Brain pericyte (primary cell): ENCODE measurements at places on chromosomes 13 and 19.

DNA sequence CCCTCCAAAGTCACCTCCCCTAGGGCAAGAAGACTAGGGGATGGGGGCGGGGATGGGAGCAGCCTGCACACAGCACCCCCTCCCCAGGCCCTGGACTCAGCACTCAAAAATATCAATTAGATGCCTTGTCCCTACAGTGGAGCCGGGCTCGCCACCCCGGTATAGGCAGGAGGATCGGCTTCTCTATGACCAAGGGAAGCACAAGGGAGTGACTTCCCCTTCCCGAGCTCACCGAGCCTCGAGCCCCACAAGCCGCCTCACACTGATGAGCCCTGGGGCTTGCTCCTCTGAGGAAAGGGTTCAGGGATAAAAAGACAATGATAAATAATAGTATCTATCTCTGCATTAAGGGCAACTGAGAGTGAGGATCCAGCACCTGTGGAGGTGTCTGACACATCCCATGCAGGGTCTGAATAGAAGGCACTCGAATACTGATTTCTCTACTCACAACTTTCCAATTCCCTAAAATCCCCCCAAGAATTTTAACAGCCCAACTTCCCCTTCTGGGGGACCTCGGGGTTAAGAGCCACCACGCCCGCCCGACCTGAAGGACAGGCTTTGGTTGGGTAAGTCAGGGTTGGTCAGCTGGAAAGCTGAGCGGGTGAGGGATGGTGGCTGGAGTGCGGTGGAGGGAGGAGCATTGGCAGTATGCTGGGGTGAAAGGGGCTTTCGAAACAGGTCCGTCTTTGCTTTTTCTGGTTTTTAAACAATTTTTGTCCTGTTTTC lies 51.3 kb downstream of the STK24 start:
- DNase-seq = no peak

- no peak for DNase-seq
These were observed 72.4 kb downstream of the STK24 start for GRCh38 chr13:98504371-98504963.

- DNase-seq = no peak
These were observed 14.4 kb downstream of the TJP3 start for GRCh38 chr19:3722443-3723109.

DNA sequence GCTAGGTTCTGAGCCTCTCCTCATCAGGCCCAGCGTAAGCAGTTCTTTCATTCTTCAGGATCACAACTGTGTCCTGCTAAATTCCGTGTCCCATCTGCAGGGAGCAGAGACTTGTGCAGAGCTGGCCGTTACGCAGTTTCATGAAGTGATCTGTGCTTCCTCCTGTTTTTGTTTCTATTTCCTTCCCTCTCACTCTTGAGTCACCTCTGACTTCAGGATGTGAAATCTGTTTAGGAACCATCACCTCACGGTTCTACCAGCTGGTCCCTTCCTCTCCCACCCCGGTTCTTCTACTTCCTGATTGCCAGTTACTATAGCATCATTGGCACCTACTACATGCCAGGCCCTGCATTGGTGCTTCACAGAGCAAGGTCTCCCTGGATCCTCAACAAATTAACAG lies 8.5 kb downstream of the MAU2 start:
- DNase-seq = no peak

- no peak for DNase-seq
These were observed 315.8 kb upstream of the KLF12 start for GRCh38 chr13:74449811-74450524.

DNA sequence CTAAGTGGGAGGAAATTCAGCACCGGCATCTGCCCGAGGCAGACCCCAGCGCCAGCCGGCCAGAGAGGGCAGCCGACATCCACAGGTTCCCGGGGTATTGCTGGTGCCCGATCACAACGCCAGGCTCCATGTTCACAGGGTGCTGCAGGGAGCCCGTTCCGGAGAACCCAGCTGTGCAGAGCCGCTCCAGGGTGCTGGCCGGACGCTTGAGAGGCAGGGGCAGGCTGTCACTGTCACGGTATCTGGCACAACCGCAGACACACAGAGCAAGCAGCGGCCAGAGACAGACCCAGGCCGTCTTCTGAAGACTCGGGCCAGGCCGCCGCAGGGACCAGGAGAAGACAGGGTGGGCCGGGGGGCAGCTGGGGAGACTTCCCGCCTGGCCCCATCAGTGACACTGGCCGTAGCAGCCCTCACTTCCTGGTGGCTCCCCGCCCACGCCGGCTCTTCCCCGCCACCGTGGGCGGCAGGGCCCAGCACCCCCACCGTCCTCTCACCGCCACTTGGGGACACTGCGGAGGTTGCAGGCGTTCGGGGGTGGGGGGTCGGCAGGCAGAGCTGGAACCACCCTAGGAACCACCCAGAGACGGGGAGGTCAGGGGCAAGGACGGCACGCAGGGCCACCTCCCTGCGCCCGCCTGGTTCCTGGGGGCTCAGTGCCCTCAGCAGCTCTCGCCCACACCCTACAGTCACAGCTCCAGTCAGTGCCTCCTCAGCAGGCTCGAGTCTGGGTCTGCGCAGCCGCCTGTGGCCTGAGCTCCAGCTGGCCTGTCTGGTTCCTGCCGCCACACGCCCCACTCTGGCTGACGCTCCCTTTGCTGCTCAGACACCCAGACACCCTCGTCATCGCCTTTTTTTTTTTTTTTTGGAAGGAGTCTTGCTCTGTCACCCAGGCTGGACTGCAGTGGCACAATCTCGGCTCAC lies 3.8 kb downstream of the RNF126 start:
- DNase-seq = no peak

DNA sequence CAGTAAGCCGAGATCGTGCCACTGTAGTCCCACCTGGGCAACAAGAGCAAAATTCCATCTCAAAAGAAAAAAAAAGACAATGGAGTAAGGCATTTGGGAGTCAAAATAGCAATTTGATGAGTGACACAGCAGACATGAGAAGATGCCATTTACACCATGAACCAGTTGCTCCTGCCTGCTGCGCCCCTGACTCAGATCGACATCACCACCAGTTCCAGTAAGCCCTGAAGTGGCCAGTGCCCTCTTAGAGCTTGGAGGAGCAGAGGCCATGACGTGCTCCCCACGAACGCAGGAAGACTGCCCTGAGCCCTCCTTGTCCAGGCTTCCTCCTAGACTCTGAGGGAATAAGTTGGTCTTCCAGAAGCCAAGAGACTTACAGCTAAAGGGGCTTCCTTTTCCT lies 339.2 kb downstream of the MYO16 start:
- no peak for DNase-seq

- no peak for DNase-seq
These were observed 257.5 kb downstream of the ITGBL1 start for GRCh38 chr13:101709952-101710351.

DNA sequence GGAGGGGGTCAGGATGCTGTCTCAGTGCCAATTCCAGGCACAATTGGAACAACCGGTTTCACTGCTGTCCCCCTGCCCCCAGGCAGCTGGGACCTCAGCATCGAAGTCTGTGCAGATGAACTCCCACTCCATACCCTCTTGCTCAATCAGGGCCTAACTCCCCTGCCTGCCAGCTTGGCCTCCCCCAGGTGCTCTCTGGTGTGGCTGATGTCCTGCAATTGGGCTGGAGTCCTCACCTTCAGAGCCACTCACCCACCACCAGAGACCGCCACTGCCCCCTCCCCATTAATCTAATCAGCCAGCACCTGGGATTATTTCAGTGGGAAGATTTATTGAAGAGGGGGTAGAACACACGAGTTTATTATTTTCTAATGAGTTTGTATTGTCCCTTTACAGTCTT lies 118.8 kb downstream of the MIPEP start:
- DNase-seq = no peak

DNA sequence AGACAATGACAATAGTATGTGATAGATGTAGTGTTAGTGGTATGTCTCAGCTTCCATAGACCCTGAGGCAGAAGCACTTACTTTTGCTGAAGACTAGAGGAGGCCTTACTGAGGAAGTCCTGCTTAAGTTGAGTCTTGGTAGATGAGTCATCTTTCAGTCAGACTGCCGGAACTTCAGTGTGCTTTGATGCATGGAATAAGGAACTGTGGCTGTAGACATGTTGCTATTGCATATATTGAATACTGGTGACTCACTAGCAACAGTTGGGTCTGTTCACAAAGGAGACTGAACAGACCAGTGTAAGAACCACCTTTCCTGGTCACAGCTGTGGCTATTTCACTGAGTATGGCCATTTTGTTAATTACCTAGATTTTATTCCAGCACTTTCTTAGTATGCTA lies 1000.6 kb downstream of the OLFM4 start:
- no peak for DNase-seq

DNA sequence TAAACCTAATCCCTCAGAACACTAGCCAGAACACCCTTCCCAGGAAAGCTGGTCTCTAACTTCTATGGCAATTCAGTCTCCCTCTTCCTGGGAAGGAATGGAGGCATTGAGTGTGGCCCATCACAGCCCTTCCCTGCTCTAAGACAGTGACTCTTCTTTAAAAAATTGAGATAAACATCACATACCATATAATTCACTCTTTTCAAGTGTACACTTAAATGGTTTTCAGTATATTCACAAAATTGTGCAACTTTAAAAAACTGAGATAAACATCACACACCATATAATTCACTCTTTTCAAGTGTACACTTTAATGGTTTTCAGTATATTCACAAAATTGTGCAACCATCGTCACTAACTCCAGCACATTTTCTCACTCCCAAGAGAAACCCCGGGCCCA lies 116.5 kb downstream of the MIPEP start:
- DNase-seq = no peak

DNA sequence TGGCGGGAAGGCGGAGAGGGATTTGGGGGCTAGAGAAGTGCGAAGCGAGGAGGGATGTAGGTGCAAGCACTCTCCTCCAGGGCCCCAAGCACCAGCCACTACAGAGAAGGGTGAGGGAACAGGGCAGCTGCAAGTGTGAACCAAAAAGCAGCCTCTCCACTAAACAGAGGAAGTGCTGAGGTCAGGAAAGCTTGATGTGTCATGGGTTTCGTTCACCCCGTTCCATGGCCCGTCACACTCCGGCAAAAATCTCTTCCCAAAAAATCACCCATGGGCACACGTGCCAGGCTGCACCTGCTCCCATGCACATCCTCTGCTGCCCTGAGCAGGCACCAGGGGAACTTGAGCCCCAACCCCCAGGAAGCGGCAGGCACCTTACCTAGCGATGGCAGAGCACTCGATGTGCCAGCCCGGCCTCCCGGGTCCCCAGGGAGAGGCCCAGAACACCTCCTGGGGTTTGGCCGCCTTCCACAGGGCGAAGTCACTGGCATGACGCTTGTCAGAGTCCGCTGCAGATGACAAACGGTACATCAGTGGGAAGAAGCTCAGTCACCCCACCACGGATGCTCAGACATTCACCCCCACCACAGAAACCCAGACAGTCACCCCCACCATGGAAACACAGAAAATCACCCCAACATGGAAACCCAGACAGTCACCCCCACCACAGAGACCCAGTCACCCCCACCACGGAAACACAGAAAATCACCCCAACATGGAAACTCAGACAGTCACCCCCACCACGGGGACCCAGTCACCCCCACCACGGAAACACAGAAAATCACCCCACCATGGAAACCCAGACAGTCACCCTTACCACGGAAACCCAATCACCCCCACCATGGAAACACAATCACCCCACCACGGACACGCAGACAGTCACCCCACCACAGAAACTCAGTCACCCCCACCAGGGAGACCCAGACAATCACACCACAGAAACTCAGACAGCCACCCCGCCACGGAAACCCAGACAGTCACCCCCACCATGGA lies 29.0 kb downstream of the CARS2 start:
- DNase-seq = no peak

GRCh38 chr19:1783354-1783753 lies 28.7 kb downstream of the ATP8B3 start:
- no peak for DNase-seq

DNA sequence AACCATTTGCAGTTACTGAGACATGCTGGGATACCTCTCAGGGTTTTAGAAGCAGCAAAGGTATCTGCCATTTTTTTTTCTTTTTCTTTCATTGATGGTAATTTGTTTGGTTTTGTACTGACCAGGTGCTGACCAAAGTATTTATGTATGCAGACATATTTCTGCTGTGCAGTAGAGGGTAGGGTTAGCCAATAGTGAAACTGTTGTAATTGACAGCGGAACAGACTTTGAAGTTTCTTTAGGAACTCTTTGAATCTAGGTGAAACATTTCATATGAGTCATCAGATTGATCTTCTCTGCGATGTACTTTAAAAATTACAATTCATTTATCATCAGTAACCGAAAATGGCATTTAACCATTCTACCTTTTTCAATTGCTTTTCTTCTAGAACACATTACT lies 63.0 kb downstream of the ITGBL1 start:
- no peak for DNase-seq

DNA sequence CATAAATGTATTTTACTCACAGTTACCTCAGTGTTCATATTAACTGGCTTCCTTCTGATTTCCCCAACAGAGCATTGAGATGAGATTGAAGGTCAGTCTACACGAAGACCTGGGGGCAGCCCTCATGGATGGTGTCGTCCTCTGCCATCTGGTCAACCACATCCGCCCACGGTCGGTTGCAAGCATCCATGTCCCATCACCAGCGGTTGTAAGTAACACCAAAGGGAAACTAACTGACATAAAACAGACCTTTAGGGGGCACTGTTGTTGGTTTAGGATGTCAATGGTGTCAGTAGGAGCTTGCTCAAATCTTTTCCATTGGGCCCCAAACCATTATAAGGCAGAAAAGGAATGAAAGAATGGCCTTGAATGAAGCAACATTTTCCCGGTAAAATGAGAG lies 68.2 kb downstream of the ESD start:
- no peak for DNase-seq

GRCh38 chr13:79631051-79631659 lies 150.2 kb downstream of the NDFIP2 start:
- DNase-seq = peak; percentile 12

- no peak for DNase-seq
These were observed 221.0 kb downstream of the EFNB2 start for GRCh38 chr13:106314417-106314816.

GRCh38 chr13:77422724-77423123 lies 95.8 kb upstream of the MYCBP2 start:
- DNase-seq = no peak

DNA sequence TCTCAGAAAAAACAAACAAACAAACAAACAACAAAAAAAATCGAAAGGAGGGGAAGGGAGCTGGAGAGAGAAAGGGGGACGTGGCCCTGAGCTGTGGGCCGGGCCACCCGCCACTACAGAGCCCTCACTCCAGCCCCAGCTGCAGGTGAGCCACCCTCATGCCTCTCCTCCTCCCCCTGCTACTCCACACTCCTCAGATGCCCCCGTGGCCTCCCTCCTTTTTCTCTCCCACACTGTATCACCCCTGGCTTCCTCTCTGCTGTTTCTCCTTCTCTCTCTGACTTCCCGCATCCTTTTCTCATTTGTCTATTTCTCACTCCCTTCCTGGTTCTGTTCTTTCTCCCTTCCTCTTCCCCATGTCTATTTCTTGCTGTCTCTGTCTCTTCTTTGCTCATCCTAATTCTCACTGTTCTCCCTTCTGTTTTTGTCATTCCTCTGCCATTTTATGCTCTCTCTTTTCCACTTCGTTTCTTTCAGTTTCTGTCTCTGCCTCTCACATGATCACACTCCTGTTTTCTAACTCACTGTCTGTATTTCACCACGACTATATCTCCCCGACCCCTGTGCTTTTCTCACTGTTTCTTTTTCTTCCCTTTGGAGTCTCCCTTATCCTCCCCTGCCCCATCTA lies 2.7 kb downstream of the KLK2 start:
- DNase-seq = no peak

- no peak for DNase-seq
These were observed 82.8 kb downstream of the INSR start for GRCh38 chr19:7211191-7211951.
